ENCODE measurements at places on chromosomes 16 and 17.
A peak's percentile ranks its signal among the peaks of the same experiment; 100 is the strongest.

GRCh38 chr16:7602291-7602950 is 269.8 kb downstream of the RBFOX1 start:
- DNase-seq, result no peak

DNA sequence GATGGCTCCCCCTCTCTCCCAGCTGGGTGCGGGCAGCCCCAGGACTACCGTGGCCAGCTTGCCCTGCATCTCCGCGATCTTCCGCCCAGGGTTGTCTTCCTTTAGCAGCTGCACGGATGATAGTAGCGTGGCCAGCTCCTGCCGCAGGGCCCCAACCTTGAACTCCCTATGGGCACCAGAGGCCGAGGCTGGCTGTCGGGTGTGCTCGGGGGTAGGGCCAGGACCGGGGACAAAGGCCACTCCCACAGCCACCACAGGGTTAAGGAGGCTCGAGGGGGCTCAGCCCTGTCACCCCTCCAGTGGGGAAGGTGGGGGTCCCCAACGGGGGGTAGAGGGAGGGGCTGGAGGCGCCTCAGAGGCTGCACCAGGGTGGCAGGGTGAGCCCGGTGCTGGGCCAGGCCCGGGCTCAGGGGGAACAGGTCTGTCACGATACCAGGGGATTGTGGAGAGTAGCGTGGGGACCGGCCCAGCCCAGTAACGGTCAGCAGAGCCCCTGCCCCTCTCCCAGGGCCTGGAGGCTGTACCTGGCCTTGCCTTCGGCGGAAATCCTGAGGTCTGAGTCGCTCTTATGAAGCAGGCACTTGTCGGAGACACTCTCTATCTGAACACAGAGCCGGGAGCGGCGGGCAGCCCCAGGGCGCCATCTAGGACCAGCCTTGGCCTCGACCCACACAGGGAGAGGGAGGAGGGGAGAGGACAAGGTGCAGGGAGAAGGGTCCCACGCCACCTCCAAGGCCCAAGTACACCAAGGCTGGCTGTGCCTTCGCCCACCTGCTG is 5.2 kb downstream of the PERCC1 start:
- DNase-seq, result no peak

DNA sequence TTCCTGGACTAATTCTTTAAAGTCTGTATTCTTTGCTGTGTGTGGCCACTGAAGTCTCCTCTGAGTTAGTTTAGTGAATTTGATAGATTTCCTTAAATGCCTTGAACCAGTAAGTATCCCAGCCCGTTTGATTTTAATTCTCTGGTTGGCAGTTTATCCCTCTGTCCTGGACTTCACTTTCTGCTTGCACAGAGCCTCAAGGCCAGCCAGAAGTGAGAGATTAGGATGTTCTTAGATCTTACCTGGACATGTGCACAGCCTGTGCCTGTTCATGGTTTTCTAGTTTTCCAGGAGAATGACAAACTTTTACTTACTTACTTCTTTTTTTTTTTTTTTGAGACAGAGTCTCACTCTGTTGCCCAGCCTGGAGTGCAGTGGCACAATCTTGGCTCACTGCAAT is 10.8 kb upstream of the SLC38A7 start:
- no peak for DNase-seq

DNA sequence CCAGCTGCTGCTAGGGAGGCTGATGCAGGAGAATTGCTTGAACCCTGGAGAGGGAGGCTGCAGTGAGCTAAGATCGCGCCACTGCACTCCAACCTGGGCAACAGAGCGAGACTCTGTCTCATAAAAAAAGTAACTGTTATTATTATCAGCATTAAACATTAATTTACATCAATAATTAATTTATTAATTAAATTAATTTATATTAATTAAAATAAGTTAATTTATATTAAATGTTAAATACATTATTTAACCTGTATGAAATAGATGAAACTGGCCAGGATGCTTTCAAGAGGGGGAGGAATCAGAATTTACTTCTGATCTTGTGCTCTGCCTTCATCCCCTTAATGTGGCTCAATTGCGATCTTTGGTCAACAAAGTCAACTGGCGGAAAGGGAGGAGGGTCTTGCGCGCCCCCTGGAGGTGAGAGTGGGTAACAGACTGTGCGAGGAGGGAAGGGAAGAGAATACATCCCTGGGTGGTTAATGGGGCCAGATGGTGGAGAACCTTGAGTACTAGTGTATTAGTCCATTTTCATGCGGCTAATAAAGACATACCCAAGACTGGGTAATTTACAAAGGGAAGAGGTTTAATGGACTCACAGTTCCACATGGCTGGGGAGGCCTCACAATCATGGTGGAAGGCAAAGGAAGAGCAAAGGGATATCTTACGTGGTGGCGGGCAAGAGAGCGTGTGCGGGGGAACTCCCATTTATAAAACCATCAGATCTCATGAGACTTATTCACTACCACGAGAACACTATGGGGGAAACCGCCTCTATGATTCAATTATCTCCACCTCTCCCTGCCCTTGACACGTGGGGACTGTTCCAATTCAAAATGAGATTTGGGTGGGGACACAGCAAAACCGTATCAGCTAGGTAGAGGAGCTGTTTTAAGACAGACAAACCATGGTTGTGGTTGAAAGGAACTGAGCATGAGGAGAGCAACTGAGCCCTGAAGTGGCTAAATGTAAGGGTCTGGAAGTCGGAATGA is 15.7 kb upstream of the CPPED1 start:
- peak; percentile 73 for DNase-seq

- DNase-seq, result peak; percentile 45
Measured at GRCh38 chr16:30923554-30924075, at the start of gene FBXL19. FBXL19 (plus strand) TSS chr16:30923572; CDS start chr16:30925755, 2,183 bp downstream.

DNA sequence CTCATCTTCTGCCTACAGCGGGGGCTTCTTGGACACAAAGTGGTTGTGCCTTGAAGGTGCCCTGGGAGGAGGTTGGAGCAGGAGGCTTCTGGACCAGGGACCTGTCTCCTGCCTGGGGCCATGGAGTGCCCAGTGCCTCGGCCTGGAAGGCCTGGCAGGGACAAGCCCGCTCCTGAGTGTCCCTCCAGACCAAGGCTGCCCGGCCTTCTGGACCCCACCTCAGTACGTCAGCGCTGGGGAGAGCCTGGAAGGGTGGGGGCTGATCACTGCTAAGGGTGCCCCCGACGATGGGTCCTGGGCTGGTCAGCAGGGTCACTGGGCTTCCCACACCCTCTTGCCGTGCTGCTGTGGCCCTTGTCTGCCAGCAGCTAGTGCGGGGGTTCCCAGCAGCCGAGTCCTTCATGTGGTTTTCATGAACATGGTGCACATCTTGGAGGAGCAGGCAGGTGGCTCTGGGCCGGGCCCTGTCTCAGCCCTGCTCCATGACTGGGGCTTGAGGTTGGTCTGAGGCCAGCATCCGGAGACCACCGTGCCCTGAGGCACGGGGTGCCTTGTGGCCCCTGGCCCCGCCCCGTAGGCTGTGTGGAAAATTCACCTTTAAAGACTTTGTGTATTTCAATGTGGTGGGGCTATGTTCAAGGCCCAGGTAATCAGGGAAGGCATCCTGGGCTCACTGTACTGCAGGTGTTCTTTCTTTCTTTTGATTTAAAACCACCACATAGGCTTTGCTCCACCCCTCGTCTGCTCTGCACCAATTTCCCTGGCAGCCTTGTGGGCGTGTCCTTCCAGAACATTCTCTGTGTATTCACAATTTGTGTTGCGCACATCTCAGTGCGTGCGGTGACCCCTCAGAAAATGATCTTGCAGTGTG is 22.4 kb downstream of the MGRN1 start:
- no peak for DNase-seq

DNA sequence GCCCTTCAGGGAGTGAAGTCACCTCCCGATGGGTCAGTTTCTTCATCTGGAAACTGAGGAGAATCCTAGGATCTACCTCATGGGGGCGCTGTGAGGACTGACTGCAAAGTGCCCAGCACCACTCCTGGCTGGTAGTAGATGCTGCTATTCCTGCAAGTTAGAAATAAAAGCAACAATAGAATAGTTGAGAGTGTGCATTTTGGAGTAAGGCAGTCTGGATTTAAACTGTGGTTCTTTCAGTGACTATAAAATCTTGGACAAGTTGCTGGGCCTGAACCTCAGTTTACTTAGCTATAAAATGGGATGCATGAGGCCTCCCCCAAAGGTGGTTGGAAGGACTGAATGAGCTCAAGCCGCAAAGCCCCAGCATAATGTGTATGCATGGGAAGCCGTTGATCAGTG is 70.6 kb downstream of the CYB5B start:
- peak; percentile 31 for DNase-seq

DNA sequence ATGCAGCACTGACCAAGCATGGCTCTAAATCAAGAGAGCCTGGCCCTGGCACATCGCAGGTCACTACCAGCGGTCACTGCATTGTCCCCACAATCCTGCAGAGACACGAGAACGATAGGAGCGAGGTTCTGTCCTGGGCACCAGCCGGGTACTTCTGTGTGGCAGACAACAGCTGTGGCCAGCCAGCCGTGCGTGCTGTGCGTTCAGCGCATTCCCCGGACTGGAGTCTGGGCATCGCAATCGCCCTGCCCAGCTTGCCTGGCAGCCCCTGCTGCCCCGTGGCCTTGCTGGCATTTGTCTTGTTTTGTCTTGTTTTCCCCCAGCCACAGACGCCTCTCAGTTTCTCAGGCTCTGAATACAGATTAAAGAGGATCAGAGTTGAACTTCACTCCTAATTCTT is 33.9 kb downstream of the COTL1 start:
- DNase-seq, result no peak

DNA sequence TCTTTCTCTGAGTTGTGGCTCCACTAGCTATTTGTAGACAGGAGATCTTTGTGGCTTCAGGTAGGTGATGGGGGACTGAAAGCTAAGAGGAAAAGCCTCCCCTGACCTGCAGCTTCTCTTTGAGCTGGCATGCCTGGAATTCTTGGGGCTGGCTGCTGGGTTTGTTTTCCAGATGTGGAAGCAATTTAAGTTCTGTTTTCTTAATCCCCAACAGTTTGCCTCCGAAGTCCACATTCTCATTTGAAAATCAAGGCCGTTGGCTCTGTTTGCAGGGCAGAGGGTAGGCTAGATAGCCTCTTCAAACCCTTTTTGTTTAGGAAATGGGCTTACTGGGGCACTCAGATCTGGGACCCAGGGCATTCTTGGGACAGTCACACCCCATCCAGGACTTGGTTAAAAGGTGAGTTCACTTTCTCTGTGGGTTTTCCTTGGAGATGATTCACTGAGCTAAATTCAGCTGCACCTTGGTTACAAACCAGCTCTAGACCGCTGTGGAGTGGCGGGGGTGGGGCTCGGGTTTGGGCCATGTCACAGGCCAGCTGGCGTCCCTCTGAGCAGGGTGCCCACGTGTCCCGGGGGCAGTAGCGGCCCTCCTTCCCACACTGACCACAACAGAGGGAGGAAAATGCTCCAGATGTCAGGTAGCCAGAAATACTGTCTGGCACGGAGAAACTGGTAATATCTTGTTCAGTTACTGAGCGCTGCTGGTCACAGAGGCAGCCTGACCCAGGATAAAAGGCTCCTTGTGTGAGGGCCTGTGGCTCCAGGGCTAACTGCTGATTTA is 108.5 kb downstream of the RAB11FIP4 start:
- DNase-seq, result peak; percentile 36

GRCh38 chr16:88435437-88436355 is 17.4 kb upstream of the ZFPM1 start:
- no peak for DNase-seq

GRCh38 chr17:17433000-17433703 is 43.6 kb upstream of the MED9 start:
- DNase-seq, result no peak

DNA sequence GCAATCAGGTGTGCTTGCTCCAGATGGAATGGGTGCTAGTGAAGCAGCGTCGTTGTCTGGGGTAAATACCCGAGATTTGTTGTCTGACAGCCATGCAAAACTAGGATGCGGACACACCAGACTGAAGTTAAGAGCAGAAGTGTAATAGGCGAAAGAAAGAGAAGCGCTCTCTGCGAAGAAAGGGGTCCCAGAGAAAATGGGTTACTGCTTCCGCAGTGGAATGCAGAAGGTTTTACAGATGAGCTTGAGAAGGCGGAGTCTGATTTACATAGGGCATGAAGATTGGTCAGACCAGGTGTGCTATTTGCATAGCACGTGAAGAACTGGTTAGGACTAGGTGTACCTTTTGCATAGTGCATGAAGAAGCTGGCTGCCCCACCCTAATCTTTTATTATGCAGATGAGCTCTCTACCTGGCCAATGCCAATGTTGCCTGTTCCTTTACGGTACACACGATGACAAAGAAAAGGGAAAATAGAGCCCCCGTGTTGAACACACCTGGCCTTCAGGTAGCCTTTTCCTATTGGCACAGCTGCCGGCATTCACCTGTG is 32.0 kb upstream of the SNN start:
- DNase-seq, result peak; percentile 57

- DNase-seq, result no peak
Measured at GRCh38 chr17:9977180-9977575, 72.1 kb upstream of the RCVRN start.

GRCh38 chr16:64343061-64343819 is 778.6 kb downstream of the CDH11 start:
- no peak for DNase-seq

DNA sequence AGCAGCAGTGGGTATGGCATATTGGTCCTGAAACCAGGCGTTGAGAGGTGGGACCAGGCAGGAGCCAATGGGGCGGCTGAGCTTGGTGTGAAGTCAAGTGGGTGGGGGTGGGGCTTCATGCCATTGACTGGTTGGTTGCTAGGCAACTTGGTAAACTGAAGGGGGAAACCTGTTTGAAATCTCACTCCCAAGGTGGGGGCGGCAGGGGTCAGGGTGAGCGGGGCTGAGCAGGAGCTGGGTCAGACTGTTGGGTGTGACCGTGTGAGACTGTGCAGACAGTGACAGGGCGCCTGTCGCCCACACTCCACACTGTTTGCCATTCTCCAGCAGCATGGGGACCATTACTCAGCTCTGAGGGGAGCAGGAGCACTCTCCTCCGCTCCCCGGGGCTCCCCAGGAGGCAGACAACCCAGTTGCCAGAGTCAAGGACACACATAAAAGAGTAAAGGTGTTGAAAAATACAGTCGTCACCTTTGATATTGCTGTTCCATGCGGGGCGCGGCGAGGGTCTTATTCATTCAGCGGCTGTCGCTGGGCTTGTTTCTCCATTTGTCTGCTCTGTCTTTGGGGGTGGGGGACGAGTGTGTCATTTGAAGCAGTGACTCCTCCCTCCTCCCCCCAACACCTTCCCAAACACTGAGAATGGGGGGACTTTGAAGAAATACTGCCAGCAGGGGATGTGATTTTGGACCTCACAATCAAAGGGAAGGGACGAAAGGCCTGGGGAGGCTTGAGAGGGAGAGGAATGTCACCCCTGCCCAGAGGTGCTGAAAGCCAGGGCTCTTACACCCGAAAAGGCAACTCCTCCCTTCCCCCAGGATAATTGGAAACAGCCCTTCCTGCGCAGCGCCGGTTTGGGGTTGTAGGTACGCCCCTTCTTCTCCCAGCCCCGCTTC is 1.2 kb upstream of the EFNB3 start:
- no peak for DNase-seq

GRCh38 chr16:47519546-47519945 is 58.4 kb downstream of the PHKB start:
- no peak for DNase-seq
